ENCODE measurements at places on chromosomes 16 and 17.

DNA sequence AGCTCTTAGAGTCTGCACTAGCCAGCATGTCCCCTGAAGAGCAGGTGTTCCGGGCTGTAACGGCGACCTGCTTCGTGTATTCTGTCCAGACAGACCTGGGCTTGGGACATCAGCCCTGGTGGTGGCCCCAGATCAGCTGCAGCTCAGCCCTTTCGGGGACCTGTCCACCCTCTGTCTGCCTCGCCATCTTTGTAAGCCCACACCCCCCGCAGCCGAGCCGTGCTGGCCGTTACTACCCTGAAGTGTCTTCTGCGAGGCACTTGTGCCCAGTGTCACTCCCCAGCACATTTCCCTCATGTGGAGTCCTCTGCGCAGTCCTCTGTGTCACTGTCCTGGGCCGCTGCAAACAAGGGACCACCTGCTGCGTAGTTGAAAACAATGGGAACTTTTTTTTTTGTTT is 10.4 kb downstream of the CARD14 start:
- DNase-seq, result no peak

GRCh38 chr16:9536905-9537304 is 445.5 kb downstream of the HAPSTR1 start:
- DNase-seq, result no peak

- DNase-seq, result peak; percentile 84
Measured at GRCh38 chr16:15811481-15812400, 45.1 kb downstream of the MYH11 start.

- DNase-seq, result no peak
Measured at GRCh38 chr17:50659179-50659578, 24.5 kb downstream of the ABCC3 start.

DNA sequence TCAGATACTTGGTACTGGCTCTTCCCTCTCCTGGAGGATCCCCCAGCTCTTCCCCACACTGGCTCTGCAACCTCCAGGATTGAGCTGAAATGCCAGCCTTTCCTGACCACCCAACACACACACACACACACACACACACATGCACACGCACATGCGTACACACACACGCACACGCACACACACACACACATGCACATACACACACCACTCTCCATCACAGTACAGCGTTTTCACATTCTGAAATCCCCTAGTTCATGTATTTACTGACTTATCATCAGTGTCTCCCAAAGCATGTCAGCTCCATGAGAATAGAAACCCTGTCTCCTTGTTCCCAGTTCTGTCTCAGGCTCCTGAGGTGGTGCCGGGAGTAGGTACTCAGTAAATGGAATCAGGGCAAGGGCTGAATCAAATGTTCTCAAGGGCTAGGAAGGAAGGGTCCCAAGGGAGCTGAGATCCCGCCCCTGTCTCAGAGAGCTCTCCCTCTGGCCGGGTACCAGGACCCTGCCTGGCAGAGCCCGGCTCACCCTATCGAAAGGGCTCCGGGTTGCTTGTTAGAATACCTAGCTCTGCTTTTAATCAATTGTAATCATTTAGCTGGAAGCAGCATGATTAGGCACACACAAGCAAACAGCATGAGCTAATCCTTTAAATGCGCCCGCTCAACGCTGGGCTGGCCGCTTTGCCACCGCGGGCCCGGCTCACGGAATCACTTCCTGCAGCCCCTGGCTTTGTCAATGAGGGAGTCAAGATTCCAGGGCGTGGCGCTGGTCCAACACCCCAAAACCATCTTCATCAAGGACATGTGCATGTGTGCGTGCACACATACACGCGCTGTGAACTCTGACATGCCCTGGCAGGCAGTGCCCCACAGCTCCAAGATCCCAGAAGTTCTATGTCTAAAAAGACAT is 140.7 kb downstream of the C16orf78 start:
- DNase-seq, result no peak

DNA sequence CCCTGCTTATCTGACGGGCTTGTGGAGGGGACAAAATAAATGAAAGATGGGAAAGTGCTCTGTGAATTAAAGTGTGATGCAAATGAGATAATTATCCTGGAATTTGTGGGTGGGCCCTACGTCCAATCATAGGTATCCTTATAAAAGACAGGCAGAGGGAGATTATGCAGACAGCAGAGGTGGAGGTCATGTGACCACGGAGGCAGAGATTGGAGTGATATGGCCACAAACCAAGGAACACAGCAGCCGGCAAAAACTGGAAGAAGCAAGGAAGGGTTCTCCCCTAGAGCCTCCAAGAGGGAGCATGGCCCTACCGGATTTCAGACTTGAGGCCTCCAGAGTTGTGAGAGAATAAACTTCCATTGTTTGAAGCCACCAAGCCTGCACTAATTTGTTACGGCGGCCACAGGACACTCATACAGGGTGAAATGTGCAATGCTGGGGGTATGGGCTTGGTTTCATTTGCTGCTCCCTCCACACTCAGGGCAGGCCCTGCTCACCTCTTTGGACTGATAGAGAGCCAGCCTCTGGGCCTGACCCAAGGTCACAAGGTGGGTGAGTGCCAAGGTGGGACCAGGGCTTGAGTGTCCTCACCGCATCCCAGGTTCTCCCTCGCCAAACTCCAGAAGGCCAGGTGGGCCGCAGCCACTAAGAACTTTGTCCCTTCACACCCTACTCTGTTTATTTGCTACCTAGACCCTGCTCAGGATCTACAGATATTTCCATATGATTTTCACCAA is 149.6 kb upstream of the TNRC6C start:
- no peak for DNase-seq

- no peak for DNase-seq
Measured at GRCh38 chr17:48869821-48870318, 22.7 kb upstream of the ATP5MC1 start.

DNA sequence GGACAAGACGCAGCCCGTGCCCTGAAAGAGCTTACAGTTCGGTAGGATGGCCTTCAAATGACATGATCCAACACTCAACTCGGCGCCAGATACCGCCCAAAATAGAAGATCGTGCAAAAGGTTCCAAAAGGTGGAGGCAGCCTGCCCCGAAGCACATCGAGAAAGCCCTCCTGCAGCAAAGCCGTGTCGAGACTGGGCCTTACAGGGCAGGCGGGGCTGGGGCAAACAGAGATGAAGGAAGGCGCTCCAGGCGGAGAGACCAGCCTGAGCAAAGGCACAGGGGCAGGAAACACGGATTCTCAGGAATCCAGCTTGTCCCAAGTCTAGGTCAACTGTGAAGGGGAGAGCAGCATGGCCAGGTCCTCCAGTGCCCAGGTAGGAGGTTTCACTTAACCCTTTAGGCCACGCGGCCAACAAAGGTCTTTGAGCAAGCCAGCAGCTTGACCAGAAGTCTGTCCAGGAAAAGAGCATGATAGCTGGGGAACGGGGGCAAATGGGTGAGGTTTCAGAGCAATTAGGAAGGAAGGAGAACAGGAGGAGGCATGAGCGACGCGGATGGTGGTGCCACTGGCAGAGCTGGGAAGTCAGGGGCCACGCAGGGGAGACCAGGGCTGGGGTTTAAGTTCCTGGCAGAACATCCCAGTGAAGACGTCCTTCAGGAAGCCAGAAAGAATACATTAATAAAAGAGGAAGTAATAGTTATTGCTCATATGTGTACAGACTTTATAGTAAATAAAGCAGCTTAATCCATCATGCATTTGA is 21.2 kb upstream of the EIF1 start:
- DNase-seq, result peak; percentile 72

DNA sequence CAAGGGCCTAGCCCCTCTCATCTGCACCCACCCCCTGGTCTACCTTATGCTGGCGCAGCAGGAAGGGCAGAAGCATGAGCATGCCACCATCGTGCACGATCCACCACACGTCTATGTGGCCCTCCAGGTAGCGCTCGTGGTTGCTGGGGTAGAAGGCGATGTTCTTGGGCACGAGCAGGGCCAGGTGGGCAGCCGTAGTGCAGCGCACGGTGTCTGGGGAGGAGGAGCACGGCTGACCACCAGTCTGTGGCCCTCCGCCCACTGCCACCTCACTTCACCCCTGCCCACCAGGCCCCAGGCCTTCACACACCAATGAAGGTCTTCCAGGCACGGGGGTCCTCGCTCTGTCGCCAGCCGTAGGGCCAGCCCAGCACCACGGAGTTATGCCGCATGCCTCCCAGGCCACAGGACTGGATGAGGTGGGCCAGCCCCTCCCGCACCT is 2.2 kb upstream of the LCAT start:
- no peak for DNase-seq

- no peak for DNase-seq
Measured at GRCh38 chr16:9372934-9373890, 281.8 kb downstream of the HAPSTR1 start.

GRCh38 chr17:56937687-56938086 is 23.2 kb downstream of the COIL start:
- DNase-seq, result no peak
